Stimulated activated CD4-positive, alpha-beta T cell treated with anti-CD3 and anti-CD28 coated beads, Interleukin-4, amount 100 ng/mL, for 1 hour (primary cell): ENCODE measurements at places on chromosomes 16 and 17.
A peak's percentile ranks its signal among the peaks of the same experiment; 100 is the strongest.

GRCh38 chr16:78925083-78925767 is 675.3 kb downstream of the MAF start:
- peak; percentile 39 for DNase-seq

- no peak for DNase-seq
Measured at GRCh38 chr17:56754523-56755208, 79.1 kb downstream of the C17orf67 start.

DNA sequence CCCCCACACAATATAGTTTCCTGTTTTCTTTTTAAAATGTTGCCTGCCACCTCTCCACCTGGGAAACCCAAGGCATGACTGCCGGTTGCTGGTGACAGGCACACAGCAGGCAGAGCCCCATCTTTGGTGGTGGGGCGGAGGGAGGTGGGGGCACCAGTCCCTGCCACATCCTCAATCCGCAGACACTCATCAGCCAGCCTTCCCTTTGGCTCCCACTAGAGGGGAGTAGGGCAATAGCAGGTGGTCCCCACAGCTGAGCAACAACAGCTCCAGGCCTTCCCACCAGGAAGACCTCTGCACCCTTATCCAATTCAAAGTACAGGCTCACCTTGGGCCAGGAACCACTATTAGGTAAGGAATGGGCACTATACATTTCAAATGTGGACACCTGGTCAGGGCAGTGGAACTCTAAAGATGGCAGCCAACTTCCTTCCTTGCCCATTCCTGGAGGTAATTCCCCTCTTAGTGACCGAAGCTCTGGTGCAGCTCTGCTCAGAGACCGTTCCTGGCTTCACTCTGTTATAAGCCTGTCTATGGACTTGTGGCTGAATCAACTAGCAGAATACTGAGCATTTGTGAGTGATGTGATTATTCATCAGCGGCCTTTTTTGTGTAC is 13.9 kb downstream of the RECQL5 start:
- no peak for DNase-seq

GRCh38 chr16:66262253-66263167 is 104.0 kb upstream of the CDH5 start:
- no peak for DNase-seq

GRCh38 chr16:25051406-25052150 is 36.4 kb upstream of the ARHGAP17 start:
- DNase-seq, result no peak

DNA sequence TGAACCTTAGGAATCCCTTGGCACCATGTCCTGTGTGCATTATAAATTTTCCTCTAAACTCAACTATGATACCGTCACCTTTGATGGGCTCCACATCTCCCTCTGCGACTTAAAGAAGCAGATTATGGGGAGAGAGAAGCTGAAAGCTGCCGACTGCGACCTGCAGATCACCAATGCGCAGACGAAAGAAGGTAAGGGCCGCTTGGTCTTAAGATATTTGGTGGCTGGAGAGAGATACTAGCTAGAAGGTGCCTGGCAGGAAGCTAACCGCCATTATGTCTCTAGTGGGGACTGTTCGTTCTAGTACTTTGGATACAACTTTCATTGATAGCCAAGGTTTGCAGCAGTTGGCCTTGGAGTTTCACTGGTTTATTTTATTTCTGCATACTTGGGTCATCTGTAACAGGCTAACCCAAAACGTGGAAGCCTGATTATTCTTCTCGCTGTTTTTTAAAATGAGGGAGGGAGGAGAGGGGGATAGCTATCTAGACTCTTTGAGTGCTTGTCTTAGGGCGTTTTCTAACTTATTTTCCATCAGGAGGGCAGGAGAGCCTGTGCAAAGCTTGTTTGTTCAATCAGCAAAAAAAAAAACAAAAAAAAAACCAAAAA is 1.3 kb downstream of the RBBP6 start:
- DNase-seq, result no peak

DNA sequence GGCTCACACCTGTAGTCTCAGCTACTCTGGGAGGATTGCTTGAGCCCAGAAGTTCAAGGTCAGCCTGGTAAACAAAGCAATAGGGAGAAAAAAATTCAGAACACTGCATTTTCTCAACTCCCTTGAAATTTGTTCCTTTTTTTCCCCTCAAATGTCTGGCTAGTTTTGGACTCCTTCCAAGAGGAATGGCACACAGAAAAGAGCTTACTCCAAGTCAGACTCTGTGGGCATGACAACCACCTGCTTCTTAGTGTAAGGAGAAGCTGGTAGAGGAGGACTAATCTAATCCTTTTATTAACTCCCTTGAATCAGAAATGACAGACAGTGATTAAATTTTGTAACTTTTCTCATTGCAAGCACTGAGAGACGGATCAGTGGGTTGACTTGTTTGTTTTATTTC is 27.9 kb upstream of the HYDIN start:
- no peak for DNase-seq

DNA sequence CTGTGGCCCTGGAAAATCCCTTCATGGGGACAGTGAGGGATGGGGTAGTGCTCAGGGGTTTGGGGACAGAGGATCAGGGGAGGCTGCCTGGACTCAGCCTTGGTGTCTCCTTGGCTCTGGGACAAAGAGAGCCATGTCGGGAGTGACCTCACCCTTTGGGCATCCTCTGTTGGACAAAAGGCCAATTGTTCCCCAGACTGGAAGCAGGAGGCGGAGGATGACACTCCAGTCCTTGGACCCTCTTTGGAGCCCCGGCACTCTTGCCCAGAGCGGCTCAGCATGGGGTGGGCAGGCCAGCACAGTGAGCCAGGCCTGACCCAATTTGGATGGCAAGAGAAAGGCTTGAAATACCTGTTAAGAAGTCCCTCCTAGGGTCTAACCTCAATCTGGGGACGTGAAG is 39.4 kb upstream of the PHB1 start:
- no peak for DNase-seq
